Naive thymus-derived CD8-positive, alpha-beta T cell (primary cell): ENCODE measurements at places on chromosomes 7 and 10.

- H3K4me3 ChIP-seq, result no peak overlapping the region
- no peaks in the 10 kb centered on the region for H3K4me1 ChIP-seq
- no peaks in the 10 kb centered on the region for H3K36me3 ChIP-seq
Measured at GRCh38 chr10:132926070-132926469, 16.3 kb downstream of the CFAP46 start.

DNA sequence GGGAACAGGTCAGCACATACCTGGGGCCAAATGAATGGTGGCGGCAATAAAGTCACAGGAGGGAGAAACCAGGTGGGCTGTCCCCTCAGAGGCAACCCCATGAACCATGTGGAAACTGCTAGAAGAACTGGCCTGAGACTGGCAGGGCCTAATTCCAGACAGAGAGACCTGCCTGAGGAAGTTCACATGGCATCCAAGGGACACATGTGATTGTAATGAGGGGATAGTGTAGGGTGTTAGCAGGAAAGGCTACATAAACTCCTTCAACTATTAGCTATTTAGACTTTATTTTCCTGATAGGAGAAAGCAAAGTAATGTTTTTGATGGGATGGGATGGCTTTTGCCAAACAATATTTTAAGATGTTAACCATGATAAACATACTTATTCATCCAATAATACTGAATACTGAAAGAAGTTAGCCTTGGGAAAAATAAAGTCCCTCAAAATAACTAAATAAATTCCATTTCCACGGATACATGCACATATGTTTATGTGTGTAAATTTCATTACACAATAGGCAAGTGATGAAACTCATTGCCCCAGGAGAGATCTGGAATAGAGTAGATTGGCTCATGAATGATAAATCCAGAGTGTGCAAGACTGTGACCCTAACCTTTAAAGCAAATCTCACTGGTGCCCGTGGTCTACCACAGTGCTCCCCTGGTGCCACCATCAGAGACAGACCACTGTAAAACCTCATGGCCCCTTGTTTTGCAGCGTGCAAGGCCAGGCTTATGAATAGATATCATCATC lies 137.0 kb downstream of the NRF1 start:
- H3K4me3 ChIP-seq, result no peak overlapping the region
- H3K27ac ChIP-seq, result peak overlapping the region; percentile 8
- no peaks in the 10 kb centered on the region for H3K27me3 ChIP-seq
- peaks cover 2% of the 10 kb centered on the region for H3K4me1 ChIP-seq
- no peak for DNase-seq
- peaks cover 63% of the 10 kb centered on the region for H3K36me3 ChIP-seq

- no peak for DNase-seq
- H3K36me3 ChIP-seq, result peaks cover 15% of the 10 kb centered on the region
- H3K4me1 ChIP-seq, result peaks cover 54% of the 10 kb centered on the region
- H3K27me3 ChIP-seq, result no peaks in the 10 kb centered on the region
- no peak overlapping the region for H3K4me3 ChIP-seq
- no peak overlapping the region for H3K27ac ChIP-seq
Measured at GRCh38 chr10:58350023-58350422, 15.2 kb downstream of the UBE2D1 start.

GRCh38 chr7:23655433-23655832 lies 24.6 kb upstream of the FAM221A start:
- no peak overlapping the region for H3K27ac ChIP-seq
- no peak for DNase-seq
- no peak overlapping the region for H3K4me3 ChIP-seq
- no peaks in the 10 kb centered on the region for H3K4me1 ChIP-seq

DNA sequence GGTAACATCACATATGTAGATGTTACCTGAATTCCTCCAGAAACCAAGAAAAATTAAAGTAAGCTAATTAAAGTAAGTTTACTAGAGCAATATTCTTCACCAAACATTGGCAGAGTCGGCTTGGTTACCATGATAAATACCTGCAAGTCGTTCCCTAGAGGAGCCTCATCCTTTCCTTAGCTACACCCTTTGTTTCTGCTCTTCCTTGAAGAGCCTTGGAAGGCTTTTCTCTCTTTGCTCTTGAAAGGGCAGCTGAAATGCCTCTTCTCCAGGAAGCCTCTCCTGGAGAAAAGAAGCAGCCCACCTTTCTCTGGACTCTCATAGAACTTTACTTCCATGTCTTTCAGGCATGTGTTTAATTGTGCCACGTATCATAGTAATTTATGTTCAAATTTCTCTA lies 34.9 kb upstream of the CALD1 start:
- H3K36me3 ChIP-seq, result no peaks in the 10 kb centered on the region
- H3K27me3 ChIP-seq, result no peaks in the 10 kb centered on the region
- no peak for DNase-seq
- H3K4me1 ChIP-seq, result no peaks in the 10 kb centered on the region
- no peak overlapping the region for H3K4me3 ChIP-seq

GRCh38 chr7:148286150-148286549 lies 304.4 kb upstream of the C7orf33 start:
- no peak for DNase-seq
- H3K27ac ChIP-seq, result no peak overlapping the region
- H3K27me3 ChIP-seq, result no peaks in the 10 kb centered on the region
- H3K36me3 ChIP-seq, result no peaks in the 10 kb centered on the region

DNA sequence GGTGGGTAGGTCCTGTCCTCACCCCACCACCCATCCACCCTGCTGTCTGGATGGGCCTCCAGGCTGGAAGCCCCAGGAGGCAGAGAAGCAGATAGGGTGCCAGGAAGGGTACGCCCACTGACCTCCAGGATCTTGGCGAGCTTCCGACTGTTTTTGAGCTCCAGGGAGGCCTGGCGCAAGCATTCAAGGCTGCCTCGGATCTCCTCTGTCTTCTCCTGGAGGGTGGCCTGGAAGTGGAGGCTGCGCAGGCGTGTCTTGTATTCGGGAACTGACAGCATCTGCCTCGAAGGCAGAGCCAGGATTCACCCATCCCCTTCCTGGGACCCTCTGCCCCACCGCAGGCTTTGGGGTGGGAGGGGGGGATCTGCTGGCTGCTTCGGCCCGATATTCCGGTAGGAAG lies 48.4 kb downstream of the GRID2IP start:
- no peak for DNase-seq
- H3K4me3 ChIP-seq, result peak overlapping the region; percentile 22

DNA sequence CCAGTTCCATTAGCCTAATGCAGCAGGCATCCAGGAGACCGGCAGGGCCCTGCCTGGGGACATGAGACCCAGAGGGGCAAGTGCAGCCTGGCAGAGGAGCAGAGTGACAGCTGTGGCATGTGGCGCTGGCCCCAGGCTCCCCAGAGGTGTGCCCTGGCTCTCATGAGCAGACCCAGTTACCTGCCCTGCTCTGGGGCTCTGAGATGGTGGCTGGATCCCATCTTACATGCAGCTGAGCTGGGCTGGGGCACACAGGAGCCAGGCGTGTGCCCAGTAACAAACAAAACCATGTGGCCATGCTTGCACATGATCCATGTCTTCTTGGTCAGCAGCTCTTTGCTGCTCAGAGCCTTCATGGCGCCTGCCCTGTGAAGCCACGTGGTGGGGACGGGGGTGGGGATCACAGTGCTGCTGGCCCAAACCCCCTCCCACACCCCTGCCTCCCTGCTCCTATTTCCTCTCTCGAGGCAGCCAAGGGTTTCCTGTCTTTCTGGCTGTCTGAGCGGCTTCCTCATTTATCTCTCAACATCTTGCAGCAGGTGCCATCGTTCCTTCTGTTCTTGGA lies 40.3 kb upstream of the GTF2I start:
- no peak for DNase-seq
- H3K27me3 ChIP-seq, result no peaks in the 10 kb centered on the region
- peaks cover 7% of the 10 kb centered on the region for H3K4me1 ChIP-seq
- no peaks in the 10 kb centered on the region for H3K36me3 ChIP-seq

GRCh38 chr7:88480271-88480670 lies 173.6 kb upstream of the STEAP4 start:
- no peak for DNase-seq
- H3K4me3 ChIP-seq, result no peak overlapping the region

GRCh38 chr7:110922906-110923305 lies 168.0 kb upstream of the LRRN3 start:
- H3K27ac ChIP-seq, result no peak overlapping the region
- H3K36me3 ChIP-seq, result no peaks in the 10 kb centered on the region
- no peaks in the 10 kb centered on the region for H3K27me3 ChIP-seq
- DNase-seq, result no peak

DNA sequence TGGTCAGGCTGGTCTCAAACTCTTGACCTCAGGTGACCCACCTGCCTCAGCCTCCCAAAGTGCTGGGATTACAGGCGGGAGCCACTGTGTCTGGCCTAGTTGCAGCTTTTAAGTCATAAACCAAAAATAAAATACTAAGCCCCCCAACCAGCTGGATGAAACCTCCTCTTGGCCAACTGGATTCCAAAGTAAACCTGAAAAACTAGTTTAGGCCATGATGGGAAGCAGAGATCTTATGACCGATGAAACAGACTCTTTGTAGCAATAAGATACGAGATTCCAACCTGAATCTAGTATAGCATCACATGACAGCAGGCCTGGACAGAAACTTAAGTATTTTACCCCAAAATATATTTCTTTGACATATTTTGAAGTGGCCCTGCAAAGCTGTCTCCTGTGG lies 9.1 kb upstream of the MCM10 start:
- no peak overlapping the region for H3K4me3 ChIP-seq
- peaks cover 6% of the 10 kb centered on the region for H3K36me3 ChIP-seq
- no peak overlapping the region for H3K27ac ChIP-seq
- H3K4me1 ChIP-seq, result no peaks in the 10 kb centered on the region

DNA sequence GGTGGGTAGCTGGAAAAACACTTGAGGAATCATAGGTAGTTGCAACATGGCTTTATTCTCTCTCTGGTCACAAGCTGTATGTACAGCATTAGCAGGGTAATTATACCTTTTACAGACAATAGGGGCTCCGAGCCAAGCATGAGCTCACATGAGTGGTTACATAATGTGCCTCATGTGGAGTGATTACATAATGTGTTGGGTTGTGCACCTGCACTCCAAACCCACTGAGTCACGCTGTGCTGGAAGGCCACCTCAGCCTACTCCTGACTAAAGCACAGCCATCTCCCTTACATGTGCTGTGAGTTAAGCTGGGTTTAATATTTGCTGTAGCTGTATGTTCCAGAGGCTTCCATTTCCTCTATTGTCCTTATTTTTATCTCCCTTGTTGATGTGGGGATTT lies 348.7 kb upstream of the SEMA3C start:
- no peaks in the 10 kb centered on the region for H3K4me1 ChIP-seq
- no peaks in the 10 kb centered on the region for H3K27me3 ChIP-seq
- H3K36me3 ChIP-seq, result peaks cover 3% of the 10 kb centered on the region

- no peak overlapping the region for H3K27ac ChIP-seq
- H3K27me3 ChIP-seq, result no peaks in the 10 kb centered on the region
- peaks cover 5% of the 10 kb centered on the region for H3K4me1 ChIP-seq
- no peak overlapping the region for H3K4me3 ChIP-seq
Measured at GRCh38 chr7:95335093-95335492, 10.8 kb upstream of the PON1 start.

- H3K4me3 ChIP-seq, result no peak overlapping the region
- no peaks in the 10 kb centered on the region for H3K36me3 ChIP-seq
- no peak for DNase-seq
- peak overlapping the region; percentile 96 for H3K27ac ChIP-seq
- H3K27me3 ChIP-seq, result no peaks in the 10 kb centered on the region
Measured at GRCh38 chr7:142481548-142481947, 223.7 kb upstream of the PRSS58 start.

- H3K4me1 ChIP-seq, result no peaks in the 10 kb centered on the region
- H3K27ac ChIP-seq, result no peak overlapping the region
- H3K4me3 ChIP-seq, result no peak overlapping the region
Measured at GRCh38 chr10:113453351-113453750, 99.5 kb upstream of the HABP2 start.

- DNase-seq, result no peak
- no peak overlapping the region for H3K27ac ChIP-seq
- H3K4me3 ChIP-seq, result peak overlapping the region; percentile 49
Measured at GRCh38 chr7:151304856-151305255, 36.8 kb upstream of the NUB1 start.

DNA sequence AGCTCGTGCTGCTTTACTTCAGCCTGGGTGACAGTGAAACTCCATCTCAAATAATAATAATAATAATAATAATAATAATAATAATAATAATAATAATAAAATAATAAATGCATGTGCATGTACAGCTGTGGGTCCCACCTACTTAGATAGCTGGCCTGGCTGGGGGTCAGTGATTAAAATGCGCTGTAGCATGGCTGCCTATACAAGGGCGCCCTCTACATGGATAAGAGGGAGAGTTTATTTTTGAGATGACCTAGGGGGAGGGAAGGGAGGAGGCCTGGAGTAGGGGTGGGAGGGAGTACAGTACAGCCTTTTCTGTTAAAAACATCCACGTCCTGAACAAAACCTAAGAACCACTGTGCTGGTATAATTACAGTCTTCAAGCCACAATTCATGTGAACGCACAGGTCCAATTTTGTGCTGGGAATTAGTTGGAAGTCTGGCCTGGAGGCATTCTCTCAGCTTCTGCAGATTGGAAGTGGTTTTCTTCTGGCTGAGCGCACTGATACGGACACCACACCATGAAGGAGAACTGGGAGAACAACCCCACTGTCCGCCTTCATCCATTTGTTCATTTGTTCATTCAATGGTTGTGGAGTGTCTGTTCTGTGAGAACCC lies 146.5 kb downstream of the TMEM178B start:
- peaks cover 20% of the 10 kb centered on the region for H3K27me3 ChIP-seq
- DNase-seq, result no peak
- H3K27ac ChIP-seq, result no peak overlapping the region
- no peaks in the 10 kb centered on the region for H3K36me3 ChIP-seq

GRCh38 chr10:99233689-99234037 lies 2.0 kb downstream of the HPSE2 start:
- peak overlapping the region; percentile 52 for H3K4me3 ChIP-seq
- no peaks in the 10 kb centered on the region for H3K36me3 ChIP-seq
- no peak for DNase-seq
- H3K27ac ChIP-seq, result no peak overlapping the region

- no peak overlapping the region for H3K4me3 ChIP-seq
- no peak overlapping the region for H3K27ac ChIP-seq
- no peak for DNase-seq
- no peaks in the 10 kb centered on the region for H3K27me3 ChIP-seq
- peaks cover 7% of the 10 kb centered on the region for H3K4me1 ChIP-seq
Measured at GRCh38 chr7:76383089-76383944, 24.5 kb upstream of the YWHAG start.

DNA sequence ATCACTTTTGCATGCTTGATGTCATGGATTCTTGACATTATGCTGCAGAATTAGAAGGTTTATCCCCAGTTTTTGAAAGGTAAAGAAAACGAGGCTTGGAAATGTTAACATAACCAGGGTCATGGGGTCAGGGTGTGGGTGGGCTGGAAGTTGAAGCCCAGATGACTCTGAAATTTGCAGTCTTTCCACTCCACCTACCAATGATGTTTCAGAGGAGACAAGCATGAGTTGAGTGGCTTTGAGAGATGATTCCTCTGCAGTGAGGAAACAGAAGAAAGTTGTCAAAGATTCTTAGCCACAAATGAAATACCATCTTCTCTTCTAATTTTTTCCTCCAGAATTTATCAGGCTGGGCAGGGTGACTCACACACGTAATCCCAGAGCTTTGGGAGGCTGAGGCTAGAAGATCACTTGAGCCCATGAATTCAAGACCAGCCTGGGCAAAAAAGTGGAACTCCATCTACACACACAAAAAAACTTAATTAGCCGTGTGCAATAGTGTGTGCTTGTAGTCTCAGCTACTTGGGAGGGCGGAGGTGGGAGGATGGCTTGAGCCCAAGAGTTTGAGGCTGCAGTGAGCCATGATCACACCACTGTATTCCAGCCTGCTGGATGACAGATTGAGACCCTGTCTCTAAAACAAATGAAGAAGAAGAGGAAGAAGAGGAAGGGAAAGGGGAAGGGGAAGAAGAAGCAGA lies 239.1 kb upstream of the AUTS2 start:
- H3K4me3 ChIP-seq, result no peak overlapping the region
- no peak for DNase-seq
- H3K27me3 ChIP-seq, result no peaks in the 10 kb centered on the region

- no peaks in the 10 kb centered on the region for H3K4me1 ChIP-seq
- no peak overlapping the region for H3K27ac ChIP-seq
- DNase-seq, result no peak
- no peaks in the 10 kb centered on the region for H3K27me3 ChIP-seq
- no peak overlapping the region for H3K4me3 ChIP-seq
Measured at GRCh38 chr10:121369616-121370015, 228.6 kb downstream of the FGFR2 start.
